ENCODE measurements at places on chromosomes 16 and 17.

DNA sequence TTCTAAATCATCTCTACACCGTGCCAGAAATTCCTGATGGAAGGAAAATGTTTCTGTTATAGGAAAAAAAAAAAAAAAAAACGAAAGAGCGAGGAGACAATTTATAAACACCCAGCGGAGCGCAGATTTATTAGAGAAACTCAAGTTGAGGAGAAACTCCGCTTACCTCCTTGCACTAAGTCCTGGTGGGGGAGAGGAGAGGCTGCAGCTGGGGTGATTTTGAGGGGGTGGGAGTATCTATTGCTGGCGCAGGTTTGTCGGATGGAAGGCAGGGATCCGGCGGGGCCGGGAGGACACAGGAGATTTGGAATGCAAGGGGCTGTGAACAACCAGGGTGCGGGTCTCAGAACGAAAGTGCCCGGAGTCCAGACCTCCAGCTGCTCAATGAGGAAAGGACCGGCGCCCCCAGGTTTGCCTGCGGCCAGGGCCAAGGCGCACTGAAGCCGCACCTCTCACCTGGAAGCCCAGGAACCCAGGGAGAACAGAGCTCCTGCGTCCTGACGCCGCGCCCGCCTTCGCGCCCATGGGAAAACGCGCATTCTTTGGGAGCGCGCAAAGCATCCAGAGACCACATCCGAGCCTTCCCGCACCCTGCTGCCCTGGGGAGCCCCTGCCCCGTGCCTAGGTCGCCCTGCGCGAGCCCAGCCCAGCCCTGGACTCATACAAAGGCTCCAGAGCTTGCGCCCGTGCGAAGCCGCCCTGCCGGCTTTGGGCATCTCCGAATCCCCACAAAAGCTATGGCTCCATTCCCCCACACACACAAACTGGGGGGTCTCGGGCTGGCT, 2.6 kb upstream of the HOXB8 start:
- DNase-seq: no peak

DNA sequence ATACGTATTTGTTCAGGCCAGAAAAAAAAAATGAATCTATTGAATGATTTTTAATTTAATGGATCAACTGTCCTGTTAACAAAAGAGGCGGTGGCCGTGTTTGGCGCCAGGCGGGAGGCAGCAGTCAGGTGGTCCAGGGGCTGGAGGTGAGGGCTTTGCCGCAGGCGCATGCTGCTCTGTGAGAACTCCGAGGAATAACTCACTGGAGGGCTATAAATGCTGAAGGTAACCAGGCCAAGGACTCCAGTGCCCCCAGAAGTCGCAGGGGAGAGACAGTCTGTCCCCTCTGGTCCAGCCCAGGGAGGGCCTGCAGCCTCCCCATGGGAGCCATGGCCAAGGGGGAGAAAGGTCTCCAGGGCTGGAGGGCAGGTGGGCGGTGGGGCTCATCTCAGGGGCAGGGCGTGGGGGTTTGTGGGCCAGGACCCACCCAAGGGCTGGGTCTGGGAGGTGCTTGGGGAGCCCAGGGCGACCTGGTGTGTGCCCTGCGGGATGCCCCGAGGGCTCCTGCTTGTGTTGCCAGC, 7.1 kb upstream of the BAHCC1 start:
- no peak for DNase-seq

DNA sequence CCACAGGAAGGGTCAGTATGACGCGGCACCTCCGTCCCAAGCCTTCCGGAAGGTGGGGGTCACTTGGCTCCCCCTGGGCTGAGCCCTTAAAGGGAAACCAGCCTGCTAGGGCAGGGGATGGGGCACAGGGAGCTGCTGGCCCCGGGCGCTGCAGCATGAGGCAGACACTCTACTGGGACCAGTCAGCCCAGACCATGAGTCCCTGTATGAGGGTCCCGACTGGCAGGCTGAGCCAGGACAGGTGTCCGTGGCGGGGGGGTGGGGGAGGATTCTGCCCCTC, 43.4 kb upstream of the ZC3H18 start:
- no peak for DNase-seq

GRCh38 chr17:16999931-17000625, 28.2 kb upstream of the TNFRSF13B start:
- DNase-seq: no peak

DNA sequence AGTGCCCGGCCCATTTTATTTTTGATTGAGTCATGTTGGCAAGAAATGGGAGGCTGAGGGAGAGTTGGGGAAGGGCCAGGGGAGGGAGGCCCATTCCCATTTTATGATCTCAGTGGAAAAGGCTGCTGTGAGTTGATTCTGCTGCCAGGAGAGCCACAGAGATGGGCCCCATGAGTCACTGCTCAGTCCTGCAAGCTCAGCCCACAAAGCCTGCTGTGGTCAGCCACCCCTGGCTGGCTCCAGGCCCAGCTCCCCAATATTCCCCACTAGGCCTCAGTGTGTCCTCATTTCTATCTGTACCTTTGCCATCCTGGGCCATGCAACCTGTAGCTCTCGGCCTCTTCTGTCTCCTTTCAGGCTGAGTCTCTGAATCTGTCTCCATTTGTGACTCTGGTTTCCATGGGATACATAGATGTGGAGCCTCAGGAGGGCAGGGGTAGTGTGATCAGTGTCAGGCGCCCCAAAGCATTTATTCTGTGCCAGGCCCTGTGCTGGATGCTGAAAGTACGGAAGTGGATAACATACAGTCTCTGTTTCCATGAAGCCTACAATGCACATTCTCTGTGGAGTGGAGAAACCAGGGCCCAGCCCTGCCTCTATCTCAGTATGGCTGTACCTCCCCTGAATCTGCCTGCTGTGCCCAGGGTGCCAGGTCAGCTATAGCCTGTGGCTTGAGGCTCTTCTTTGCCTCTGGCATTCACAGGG, 1.9 kb upstream of the PLEKHG4 start:
- no peak for DNase-seq

DNA sequence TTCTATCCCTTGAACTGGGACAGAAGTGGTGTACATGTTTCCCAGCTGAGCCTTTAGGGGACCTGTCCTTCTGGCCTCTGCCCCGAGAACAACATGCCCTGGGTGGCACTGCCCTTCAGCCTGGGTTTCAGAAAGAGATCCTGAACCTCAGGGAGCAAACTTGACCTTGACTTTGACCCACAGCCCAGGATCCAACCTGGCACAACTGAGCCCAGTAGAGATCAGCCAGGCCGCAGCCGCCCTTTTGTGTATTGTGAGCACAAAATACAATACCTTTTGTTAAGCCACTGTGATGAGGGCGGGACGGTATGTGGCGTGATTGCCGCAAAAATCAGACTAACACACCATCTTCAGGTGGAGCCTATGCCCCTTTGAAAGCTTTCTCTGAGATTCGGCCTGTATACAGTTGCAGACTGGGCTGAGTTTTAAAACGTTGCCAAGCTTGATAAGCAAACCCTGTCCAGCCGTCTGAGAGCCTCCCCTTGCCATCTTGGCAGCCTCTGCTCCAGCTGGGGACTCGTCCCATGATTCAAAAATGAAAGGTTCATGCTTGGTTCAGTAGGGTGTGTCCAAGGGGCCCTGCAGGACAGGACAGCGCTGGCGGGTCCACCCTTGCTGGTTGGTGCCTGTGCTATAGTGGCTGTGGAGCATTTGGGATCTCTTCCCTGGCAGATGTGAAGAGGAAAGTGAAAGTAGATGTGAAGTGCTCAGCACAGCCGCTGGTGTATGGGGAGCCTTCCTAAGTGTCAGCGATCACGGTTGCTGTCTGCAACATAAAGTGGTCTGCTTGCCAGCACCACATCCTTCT, 40.3 kb downstream of the FOXL1 start:
- no peak for DNase-seq

- DNase-seq: no peak
Measured at GRCh38 chr16:70294385-70295025, 4.5 kb upstream of the DDX19B start.

- DNase-seq: no peak
Measured at GRCh38 chr16:55147396-55147795, 176.6 kb upstream of the IRX6 start.

DNA sequence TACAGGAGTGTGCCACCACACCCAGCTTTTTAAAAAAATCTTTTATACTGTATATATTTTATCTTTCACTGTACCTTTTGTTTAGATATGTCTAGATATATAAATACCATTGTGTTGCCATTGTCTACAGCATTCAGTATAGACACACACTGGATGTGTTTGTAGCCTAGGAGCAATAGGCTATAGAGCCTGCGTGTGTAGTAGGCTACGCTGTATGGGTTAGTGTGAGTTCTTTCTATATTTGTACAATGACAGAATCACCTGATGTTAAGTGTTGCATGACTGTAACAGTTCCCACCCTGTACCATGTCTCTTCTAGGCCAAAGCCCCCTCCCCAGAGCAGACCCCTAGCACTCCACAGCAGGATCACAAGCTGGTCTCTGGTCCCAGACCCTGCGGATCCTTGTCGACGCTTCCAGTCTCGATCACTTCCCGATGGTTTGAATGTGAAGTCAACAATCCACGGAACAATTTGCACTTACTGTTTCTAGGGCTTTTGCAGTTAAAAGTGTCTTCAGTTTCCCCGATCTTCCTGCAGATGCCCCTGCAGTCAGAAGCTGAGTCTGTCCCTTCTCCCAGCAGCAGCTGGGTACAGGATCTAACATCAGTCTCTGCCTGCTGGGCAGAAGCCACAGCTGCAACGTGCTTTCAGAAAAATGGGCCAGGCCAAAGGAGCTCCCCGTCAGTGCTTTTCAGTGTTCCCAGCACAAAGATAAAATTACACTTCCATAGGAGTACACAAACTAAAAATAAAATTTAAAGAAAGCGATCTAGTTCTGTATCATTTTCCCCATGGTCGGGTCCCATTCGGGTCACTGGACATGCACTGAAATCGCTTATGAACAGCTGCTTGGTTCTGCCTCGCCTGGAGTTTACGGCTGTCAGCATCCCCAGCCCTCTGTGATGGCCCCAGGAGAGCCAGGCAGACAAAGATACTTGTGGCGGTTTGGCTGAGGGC, 35.4 kb downstream of the ADAM11 start:
- DNase-seq: no peak

DNA sequence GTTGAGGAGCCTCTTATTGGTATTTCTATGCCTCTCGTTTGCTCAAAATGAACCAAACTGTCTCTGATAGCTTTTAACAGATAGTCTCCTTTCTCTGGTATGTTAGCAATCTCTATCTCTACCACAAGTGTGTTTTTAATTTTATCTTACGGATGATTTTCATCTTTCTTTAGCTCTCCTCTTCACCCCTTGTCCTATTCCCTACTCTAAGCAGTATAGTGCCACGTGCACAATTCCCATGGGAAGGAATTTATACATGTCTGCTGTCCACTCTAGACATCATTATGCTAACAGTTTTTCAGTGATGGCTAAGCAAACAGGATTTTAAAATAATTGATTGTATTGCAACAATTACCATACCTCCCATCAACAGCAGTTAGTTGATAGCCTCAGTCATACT, 177.3 kb downstream of the CYB561 start:
- DNase-seq: no peak

DNA sequence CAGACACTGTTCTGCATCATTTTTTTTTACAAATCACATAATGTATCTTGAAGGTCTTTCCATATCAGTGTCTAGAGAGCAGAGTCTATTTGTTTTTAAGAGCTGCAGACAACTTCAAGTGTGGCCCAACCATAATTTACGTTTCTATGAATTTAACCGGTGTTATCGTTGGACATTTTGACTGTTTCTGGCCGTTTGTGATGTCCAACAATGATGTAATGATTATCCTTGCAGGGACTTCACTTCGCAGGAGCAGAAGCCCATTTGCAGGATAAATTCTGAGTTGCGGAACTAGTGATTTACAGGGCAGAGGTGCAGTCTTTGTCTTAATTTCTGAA, 26.9 kb upstream of the HLF start:
- DNase-seq: no peak

DNA sequence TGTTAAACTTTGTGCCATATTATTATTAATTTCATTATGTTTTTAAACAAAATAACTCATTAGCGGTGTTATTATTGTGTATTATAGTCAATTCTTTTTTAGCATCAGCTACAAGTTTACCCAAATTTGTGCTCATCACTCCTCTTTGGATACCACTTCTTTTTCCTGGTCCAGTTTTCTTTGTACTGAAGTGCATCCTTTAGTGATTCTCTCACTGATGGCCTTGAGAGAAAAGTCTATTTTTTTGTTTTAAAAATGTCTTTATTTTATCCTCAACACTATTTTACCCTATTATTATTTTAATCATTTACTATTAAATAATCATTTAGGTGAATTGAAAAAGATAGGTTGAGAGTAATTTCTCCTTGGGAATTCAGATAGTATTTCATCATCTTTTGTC, 99.2 kb downstream of the RGS9 start:
- no peak for DNase-seq

GRCh38 chr17:70552982-70553334, 383.6 kb downstream of the KCNJ2 start:
- DNase-seq: no peak

GRCh38 chr16:71707199-71707598, 17.3 kb downstream of the PHLPP2 start:
- no peak for DNase-seq

DNA sequence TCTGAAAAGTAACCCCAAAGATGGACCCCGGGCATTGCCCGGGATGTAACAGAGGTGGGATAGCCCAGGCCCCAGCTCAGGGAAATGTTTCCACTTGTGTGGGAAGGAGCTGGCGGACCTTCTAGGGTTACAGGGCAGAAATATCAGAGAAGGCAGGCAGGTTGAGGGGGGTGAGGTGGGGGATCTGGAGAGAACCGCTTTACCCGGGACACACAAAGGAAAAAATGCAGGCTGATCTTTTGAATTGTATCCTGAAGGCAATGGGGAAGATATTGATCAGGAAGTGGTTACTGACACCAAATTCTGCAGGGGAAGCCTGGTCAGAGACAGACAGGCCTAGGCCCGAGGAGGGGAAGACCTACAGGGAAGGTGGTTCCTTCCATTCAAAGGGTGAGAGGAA, 3.5 kb downstream of the SLC47A1 start:
- no peak for DNase-seq
